ENCODE measurements at places on chromosomes 13 and 19. TPM values are rescaled to one million over a fixed set of nuclear protein-coding genes. Genes with fewer than 3 reads are reported as not detected.

GRCh38 chr13:27920677-27921420, 1.0 kb downstream of the PDX1 start:
- peaks cover 19% of the 10 kb centered on the region for H3K27me3 ChIP-seq
- peak overlapping the region; percentile 9 for H3K4me3 ChIP-seq

- no peaks in the 10 kb centered on the region for H3K4me1 ChIP-seq
- no peaks in the 10 kb centered on the region for H3K27me3 ChIP-seq
- H3K36me3 ChIP-seq: no peaks in the 10 kb centered on the region
- H3K4me3 ChIP-seq: no peak overlapping the region
- no peak for DNase-seq
- H3K27ac ChIP-seq: no peak overlapping the region
Measured at GRCh38 chr13:112133499-112134390, 66.8 kb downstream of the SOX1 start.

DNA sequence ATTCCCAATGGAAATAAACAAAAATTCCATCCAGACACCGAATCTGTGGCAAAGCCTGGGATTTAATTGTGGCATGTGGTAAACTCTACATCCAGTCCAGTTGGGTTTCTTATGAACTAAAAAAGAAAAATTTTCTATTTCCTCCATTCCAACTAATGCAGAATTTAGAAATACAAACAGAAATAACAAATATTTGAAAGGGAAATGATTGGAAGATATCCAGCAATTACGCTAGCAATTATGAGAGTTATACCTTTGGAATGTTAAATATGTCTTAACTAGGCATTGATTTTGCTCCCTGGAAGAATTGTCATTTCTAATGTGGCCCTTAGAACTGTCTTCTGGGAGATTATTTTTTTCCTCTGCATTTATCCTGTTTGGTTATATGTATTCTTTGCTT, 421.4 kb upstream of the KLHL1 start:
- H3K4me3 ChIP-seq: no peak overlapping the region

GRCh38 chr19:34676697-34677385, at the start of gene SCGB2B2:
TSS of gene SCGB2B2 (minus strand) at chr19:34677159. CDS start at chr19:34594563, 82,596 bp downstream.
- peak within 1 kb of the TSS; percentile 80 for H3K27ac ChIP-seq
- peak within 1 kb of the TSS; percentile 93 for H3K4me3 ChIP-seq
- peaks cover 15% of the 10 kb centered on the region for H3K4me1 ChIP-seq
- DNase-seq: no peak

Gene MEF2B
- polyA plus RNA-seq: not detected
